ENCODE measurements at places on chromosomes 3 and 15. TPM values are rescaled to one million over a fixed set of nuclear protein-coding genes. Genes with fewer than 3 reads are reported as not detected.

The SECISBP2L gene
- 54.3 TPM for total RNA-seq

The LRRC34 gene
- 6.6 TPM for total RNA-seq

The ZBTB47 gene
- total RNA-seq: 9.7 TPM

GRCh38 chr3:31858439-31858838 lies 122.6 kb downstream of the OSBPL10 start:
- no peak for DNase-seq
- no peaks in the 10 kb centered on the region for H3K36me3 ChIP-seq
- H3K27me3 ChIP-seq: no peaks in the 10 kb centered on the region

DNA sequence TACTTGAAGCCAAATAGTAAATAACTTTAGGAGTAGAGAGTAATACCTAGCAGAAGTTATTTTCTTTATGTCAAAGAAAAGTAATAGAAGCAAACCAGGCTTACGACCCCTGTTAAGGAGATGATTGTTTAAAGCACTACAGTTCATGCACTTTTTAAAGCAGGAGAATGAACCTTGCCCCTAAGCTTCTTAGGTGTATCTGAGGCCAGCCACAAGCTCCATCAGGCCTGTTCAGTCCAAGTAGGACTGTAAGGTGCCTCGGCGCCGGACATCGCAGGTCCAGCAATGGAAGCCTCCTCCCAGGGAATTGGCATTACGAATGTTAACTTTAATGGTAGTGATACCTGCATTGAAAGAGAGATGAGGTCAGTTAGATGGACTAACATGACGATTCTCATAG lies 16.5 kb downstream of the GATM start:
- no peaks in the 10 kb centered on the region for H3K27me3 ChIP-seq
- H3K4me3 ChIP-seq: no peak overlapping the region
- H3K27ac ChIP-seq: no peak overlapping the region

- H3K4me1 ChIP-seq: peaks cover 5% of the 10 kb centered on the region
- H3K27me3 ChIP-seq: no peaks in the 10 kb centered on the region
- no peak for DNase-seq
Measured at GRCh38 chr3:170734043-170734734, 135.8 kb downstream of the RPL22L1 start.

GRCh38 chr15:53837263-53837662 lies 77.8 kb upstream of the WDR72 start:
- H3K4me1 ChIP-seq: peaks cover 58% of the 10 kb centered on the region
- H3K27ac ChIP-seq: peak overlapping the region; percentile 26
- no peaks in the 10 kb centered on the region for H3K27me3 ChIP-seq
- peaks cover 1% of the 10 kb centered on the region for H3K36me3 ChIP-seq

DNA sequence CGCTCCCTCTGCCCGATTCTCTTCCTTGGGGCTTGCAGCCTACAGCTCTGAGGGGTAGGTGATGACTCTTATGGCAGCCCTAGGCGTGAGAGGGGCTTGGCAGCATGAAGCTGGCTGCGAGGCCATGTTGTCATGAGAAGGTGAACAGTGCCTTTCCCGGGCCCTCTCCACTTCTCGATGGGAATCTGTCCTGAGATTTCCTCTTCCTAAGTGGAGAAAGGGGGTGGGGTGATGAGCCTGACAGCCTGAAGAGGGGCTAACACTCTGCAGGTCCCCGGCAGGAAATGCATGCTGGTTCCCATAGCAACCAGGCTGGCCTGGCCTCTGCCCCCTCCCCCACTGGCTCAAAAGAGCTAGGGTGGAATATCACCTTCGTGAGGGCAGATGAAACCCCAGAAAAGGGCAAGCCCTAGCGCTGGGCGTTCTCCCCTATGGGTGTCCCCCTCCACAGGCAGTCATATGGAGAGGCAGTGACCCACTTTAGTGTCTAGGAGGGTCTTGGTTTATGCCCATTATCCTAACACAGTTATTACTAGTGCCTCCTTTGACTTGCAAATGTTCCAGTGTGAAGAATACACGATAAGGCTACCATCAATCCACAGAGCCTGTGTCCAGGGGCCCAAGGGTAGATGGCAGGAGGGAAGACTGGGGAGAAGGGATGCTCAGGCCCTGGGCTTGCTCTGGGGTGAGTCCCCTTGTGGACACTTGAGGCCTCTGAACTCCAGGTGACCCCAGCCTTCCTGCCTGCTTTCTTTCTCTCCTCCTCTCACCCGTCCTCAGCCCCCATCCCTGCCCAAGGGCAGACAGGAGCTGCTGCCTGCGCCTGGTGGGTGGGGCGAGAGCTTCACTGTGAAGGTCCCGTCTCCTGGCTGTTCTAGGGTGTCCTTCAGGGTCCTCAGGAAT lies 13.2 kb downstream of the EPHB3 start:
- H3K36me3 ChIP-seq: peaks cover 7% of the 10 kb centered on the region
- H3K27ac ChIP-seq: no peak overlapping the region
- H3K27me3 ChIP-seq: peaks cover 6% of the 10 kb centered on the region
- no peak for DNase-seq
- H3K4me3 ChIP-seq: no peak overlapping the region
- H3K4me1 ChIP-seq: peaks cover 30% of the 10 kb centered on the region

Data from progenitor cell of endocrine pancreas (in vitro differentiated cells).